ENCODE measurements at places on chromosomes 2 and 18.

GRCh38 chr2:33550206-33550605 lies 48.9 kb downstream of the FAM98A start:
- no peak for DNase-seq

GRCh38 chr18:65737471-65737955 lies 13.3 kb upstream of the CDH7 start:
- DNase-seq = no peak

DNA sequence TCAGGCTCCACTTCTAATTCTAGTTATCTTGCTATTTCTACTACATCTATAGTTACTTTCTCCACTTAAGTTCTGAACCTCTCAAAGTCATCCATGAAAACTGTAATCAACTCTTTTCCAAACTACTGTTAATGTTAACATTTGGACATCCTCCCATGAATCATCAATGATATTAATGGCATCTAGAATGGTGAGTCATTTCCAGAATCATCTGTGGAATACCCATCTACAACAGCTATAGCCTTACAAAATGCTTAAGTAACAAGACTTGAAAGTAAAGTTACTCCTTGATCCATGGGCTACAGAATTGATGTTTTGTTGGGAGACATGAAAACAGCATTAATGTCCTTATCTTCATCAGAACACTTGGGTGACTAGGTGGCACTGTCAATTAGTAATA lies 35.4 kb downstream of the BARD1 start:
- DNase-seq = peak; percentile 12

- no peak for DNase-seq
Measured at GRCh38 chr2:220915092-220915623, 656.9 kb downstream of the EPHA4 start.

- DNase-seq = peak; percentile 72
Measured at GRCh38 chr2:26299471-26300101, 46.4 kb upstream of the SELENOI start.

- DNase-seq = no peak
Measured at GRCh38 chr2:187617905-187618304, 63.7 kb upstream of the TFPI start.

GRCh38 chr2:950080-950966 lies at the start of gene SNTG2:
TSS of gene SNTG2 (plus strand) at chr2:950849. CDS start at chr2:950997, 148 bp downstream.
- peak; percentile 57 for DNase-seq

- no peak for DNase-seq
Measured at GRCh38 chr2:45750484-45750883, 99.0 kb downstream of the PRKCE start.

DNA sequence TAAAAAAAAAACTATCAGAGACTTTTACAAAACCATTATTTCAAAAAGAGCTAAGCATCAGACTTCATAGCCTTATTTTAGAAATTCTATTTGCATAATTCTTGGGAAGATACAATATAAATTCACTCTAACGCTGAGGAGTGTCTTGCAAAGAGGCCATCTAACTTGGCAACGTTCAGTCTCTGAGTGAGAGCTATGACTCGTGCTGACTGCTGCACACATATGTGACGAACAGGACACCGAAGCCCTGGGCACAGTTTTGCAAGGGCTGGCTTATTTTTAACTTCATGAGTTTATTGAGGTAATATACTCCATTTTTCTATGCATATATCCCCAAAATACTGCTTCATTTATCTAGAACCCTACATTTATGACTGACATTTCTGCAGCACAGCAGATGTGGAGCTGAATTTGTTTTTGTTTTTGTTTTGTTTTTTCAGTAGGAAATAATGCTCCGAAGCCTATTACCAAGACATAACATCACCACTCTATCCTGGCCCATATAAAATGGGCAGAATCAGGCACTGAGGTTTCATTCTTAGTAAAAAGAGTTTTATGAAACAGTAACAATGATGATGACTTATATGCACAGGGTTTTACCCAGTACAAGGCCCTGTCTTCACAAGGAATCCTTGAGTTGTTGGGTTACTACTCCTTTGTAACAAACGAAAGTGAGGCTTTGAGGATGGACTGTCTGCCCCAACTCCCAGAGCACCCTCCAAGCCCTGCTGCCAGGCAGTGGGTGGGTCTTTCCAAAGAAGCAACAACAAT lies 68.3 kb downstream of the CRACDL start:
- peak; percentile 34 for DNase-seq

DNA sequence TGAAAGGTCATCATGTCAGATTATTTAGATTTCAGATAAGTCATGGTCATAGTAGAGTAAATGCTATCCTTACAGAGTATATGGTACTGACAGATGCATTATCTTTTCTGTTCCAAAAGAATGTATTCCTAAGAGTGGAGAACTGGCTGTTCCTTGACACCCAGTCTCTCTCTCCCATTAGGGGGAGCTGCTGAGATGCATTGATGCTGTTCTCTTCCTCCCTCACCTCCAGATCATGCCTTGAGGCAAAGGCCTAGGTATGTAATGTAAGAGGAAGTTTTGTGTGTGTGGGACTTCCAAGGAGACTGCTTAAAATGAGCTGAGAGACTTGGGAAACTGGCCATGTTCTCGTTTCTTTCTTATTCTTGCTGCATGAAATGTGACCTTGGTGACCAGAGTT lies 979.5 kb upstream of the CELF4 start:
- DNase-seq = no peak
